CMK (cell line): ENCODE measurements at places on chromosomes 5 and 9.

GRCh38 chr9:3281399-3281798 is 244.4 kb downstream of the RFX3 start:
- DNase-seq, result no peak

GRCh38 chr5:98700730-98701129 is 72.7 kb upstream of the RGMB start:
- no peak for DNase-seq

GRCh38 chr9:93574091-93574899 is 2.1 kb upstream of the PHF2 start:
- no peak for DNase-seq

- no peak for DNase-seq
These were observed at the start of gene TLR4 for GRCh38 chr9:117704024-117704575. TLR4 (plus strand) TSS chr9:117704403; CDS start chr9:117704473, 70 bp downstream.

- DNase-seq, result no peak
These were observed 5.0 kb upstream of the GPRIN1 start for GRCh38 chr5:176614805-176615478.

DNA sequence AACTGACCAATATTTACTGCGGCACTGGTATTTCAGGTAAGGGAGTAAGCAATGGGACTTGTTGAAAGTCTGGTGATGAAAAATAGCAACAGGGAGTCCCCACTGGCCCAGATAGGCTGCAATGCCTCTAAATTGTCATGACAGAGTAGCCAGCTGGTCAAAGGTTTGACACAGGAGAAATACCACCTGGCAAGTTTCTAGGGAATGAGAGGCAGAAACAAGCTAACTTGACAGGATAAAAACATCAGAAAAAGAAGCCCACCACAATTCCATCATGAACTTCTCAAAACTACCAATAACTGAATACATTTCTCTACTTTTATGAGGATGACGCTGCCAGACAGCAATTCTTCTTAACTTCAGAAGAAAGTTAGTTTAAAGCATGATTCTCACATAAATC is 99.8 kb downstream of the STRBP start:
- no peak for DNase-seq

DNA sequence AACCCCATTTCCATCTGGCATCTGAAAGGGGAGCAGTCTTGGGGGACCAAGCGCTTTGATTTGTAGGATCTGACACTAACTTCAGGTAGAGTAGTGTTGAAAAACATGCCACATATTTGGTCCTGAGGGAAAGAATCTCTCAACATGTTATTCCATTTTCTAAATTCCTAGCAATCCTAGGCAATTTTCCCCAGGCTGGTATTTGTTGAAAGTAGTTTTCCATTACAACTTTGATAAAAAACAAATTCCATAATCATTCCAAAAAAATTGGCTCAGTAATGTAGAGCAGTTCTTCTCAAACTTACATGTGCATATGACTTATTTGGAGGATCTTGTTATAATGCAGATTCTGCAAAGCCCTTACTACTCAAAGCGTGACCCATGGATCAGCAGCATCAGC is 477.9 kb downstream of the ACTL7B start:
- no peak for DNase-seq

DNA sequence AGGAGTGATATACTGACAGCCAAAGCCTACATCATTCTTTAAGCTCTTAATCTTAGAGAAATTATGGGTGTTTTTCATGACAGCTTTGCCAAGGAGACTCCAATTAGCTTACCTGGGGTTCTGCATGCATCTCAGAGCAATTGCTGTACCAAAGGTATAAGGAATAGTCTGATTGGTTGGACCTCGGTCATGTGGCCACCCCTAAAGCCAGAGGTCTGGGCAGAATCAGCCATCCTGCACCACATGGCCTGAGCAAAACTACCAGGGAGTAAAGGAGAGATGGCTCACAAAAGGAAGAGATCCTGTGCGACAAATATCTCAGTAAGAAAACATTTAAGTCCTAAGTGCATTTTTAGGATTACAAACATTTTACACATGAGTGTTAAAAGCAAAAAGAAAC is 25.6 kb downstream of the SH3RF2 start:
- no peak for DNase-seq

GRCh38 chr9:121455527-121456239 is 44.0 kb downstream of the GGTA1 start:
- DNase-seq, result no peak

DNA sequence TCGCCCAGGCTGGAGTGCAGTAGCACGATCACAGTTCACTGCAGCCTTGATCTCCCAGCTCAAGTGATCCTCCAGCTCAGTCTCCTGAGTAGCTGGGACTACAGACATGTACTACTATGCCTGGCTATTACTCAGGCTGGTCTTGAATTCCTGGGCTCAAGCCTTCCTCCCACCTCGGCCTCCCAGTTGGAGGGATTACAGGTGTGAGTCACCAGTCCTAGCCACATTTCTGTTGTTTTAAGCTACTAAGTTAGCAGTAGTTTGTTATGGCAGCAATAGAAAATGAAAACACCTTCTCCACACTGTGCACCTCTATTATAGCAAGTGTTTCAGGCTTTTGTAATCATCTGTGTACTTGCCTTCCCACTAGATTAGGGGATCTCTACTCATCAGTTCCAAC is 588.9 kb upstream of the TLE4 start:
- no peak for DNase-seq

DNA sequence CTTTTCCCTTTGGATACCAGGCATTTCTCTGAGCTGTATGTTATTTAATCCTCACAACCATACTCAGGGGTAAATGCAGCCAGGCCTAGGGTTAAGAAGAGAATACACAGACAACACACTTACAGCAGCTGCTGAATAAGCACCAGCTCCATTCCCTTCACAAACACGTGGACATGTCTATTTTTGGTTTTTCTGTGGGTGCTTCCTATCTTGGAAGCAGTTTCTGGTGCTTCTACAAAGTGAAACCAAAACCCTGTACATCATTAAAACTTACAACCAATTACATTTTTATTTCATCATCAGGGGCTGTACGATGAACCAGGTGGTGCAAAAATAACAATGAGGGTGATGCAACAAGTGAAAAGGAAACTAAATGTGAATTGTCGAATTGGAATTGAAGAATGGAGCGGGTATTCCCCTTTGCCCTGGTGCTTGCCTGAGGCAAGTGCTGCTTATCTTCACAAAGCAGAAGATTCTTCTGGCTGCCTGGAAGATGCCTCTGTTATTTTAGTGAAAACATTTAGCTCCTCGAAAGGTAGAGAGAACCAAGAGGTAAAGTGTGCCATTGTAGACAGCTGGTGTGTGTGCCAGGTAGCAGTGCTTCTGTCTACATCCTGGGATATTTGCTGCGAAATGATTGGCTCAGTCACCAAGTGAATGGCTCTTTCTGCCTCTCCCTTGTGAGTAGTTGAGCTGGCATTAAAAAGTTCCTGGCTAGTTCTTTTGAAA is 18.6 kb upstream of the IFNB1 start:
- no peak for DNase-seq

GRCh38 chr5:92309336-92309991 is 926.3 kb upstream of the ARRDC3 start:
- no peak for DNase-seq

GRCh38 chr5:14773588-14773987 is 98.0 kb downstream of the ANKH start:
- DNase-seq, result no peak

- no peak for DNase-seq
These were observed 111.6 kb upstream of the SHB start for GRCh38 chr9:38180656-38181055.

GRCh38 chr5:88746438-88746882 is 136.5 kb downstream of the MEF2C start:
- DNase-seq, result no peak

GRCh38 chr5:134552301-134552700 is 26.8 kb downstream of the JADE2 start:
- no peak for DNase-seq

DNA sequence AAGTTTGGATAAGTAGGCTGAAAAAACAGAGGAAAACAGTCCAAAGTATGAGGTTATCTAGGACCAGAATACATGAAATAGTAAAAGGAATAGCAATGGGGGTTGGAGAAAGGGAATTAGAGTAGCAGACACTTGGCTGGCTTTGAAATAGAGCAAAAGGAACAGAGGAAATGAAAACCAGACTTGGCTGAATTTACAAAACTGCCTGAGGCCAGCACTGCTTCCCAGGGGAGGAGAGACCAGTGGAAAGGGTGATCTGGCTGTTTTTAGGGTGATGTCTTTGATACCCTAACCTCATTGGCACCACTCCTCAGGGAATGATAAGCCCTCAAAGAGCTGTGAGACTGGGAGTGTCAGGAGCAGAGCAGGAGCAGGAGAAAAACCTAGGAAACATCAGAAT is 413.4 kb upstream of the SLC30A5 start:
- DNase-seq, result no peak

DNA sequence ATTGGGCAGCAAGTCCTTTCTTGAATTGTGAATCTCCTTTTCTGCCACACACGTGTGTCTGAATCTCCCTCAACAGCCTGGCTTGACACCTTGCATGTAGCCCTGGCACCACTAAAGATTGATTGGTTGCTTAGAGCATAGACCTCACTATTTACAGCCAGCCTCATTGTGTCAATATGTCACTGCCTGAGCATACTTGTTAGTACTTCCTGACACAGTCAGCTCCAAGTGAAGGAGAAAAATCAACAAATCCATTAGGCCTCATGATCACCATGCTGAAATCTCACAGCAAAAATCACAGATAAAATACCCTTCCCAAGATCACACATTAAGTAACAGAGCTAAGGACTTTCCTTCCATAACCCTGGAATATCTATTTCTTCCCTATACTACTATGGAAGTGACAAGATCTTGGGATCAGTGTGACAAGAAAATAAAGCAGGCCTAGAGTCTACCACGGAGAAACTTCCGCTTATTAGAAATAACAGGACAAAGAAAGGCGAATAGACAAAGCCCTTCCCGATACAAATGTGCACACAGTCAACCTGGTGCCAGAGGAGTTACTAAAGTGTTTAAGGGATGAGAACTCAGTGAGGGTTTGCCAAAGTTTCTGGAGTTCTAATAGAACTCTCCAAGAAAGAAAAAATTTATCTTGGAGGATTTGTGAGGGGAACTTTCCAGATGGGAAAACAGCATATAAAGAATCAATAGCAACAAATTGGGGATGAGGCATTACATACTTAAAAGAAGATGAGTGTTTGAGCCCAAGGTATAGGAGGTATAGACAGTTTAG is 5.6 kb upstream of the ARL15 start:
- DNase-seq, result no peak

DNA sequence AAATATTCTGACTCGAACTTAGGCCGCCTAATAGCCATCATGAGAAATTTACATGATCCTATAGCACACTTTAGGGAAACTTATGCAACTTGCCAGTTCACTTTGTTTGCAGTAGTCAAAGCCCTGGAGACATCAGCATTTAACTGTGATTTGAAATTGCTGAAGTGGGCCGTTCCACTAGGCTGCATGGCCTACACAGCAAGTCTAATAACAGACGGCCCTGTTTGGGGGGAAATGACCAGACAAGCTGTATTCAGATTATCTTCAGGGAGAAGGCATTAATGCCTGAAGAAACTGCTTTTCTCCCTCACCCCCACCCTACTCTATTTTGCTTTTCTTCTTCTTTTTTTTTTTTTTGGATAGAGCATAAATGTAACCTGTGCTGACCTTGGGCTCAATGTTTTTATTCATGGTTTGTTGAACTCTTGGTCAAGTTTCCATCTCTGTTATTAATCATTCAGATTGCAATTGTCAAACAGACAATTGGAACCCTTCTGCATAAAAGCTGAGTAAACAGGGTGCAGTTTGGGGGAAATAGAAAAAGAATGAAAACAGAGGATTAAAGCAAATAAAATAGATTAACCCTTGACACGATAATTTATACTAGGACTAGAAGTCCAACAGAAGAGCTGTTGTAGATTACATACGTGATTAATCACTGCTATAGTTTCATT is 1928.2 kb upstream of the WWC1 start:
- DNase-seq, result no peak

DNA sequence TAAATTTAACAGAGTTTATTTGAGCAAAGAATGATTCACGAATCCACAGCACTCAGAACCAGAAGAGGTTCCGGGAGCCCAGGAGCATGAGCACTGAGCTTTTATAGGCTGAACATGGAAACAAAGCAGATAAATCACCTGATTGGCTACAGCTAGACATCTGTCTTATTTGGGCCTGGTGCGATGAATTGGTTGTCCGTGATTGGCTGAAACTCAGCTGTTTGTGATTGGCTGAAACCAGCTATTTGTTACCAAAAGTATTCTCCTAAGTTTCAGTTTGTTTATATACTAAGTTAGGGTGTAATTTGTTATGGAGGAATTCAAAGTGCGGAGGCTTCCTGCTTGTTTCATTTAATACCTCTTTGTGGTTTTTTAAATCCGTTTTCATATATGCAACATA is 15.8 kb upstream of the LCP2 start:
- DNase-seq, result no peak

DNA sequence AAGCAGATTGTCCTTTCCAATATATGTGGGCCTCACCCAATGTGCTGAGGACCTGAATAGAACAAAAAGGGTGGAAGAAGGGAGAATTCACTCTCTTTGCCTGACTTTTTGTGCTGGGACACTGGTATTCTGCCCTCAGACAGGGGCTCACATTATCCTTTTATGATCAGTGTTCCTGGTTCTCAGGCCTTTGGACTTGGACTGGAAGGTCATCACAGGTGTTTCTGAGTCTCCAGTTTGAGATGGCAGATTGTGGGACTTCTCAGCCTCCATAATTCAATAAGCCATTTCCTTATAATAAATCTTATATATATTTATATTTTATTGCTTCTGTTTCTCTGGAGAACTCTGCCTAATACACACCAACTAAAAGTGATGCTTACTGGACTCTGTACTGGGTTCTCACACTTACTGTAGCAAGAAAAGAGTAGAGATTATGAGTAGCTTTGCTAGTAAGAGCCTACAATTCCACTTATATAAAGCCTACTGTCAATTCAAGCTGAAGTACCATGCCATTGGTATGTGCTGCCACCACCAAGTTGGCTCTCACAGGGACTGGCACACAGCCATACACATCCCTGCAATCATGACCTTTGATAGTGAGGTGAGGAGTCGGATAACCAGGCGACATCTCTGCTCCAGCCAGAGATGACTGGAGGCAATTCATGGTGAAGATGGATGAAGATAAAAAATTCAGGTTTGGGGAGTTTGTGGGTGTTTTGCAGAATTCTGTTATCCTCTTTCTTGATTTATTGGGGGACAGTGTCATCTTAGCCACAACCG is 130.7 kb upstream of the NR3C1 start:
- DNase-seq, result no peak
